ENCODE measurements at places on chromosomes 5 and 9. TPM values are rescaled to one million over a fixed set of nuclear protein-coding genes. Genes with fewer than 3 reads are reported as not detected.

The MTREX gene
- total RNA-seq, result 125 TPM

The ZNF366 gene
- total RNA-seq, result 0.82 TPM

The NMUR2 gene
- total RNA-seq, result not detected

The GFPT2 gene
- 11.0 TPM for total RNA-seq

The OR1L1 gene
- not detected for total RNA-seq

The GABRA1 gene
- total RNA-seq, result 29.8 TPM

The ORM2 gene
- total RNA-seq, result not detected

The STK32A gene
- 4.1 TPM for total RNA-seq

The FGF18 gene
- 0.82 TPM for total RNA-seq

The OR1J2 gene
- total RNA-seq, result not detected

The GBGT1 gene
- total RNA-seq, result 2.0 TPM

The CDHR2 gene
- under 0.01 TPM for total RNA-seq

The SEMA5A gene
- total RNA-seq, result 9.0 TPM

The RALGPS1 gene
- total RNA-seq, result 53.8 TPM

The PHF24 gene
- 19.2 TPM for total RNA-seq

The RFESD gene
- total RNA-seq, result 1.2 TPM

The TEK gene
- 6.9 TPM for total RNA-seq

The SYK gene
- 2.0 TPM for total RNA-seq

The OR13C4 gene
- total RNA-seq, result not detected

The PKN3 gene
- 0.41 TPM for total RNA-seq

The SPINK13 gene
- total RNA-seq, result not detected

The SIL1 gene
- 9.4 TPM for total RNA-seq

The ESM1 gene
- total RNA-seq, result not detected

The SLC4A9 gene
- total RNA-seq, result under 0.01 TPM
